Transverse colon (tissue), 4 donors: ENCODE measurements at places on chromosomes 2 and 18. TPM values are rescaled to one million over a fixed set of nuclear protein-coding genes. Genes with fewer than 3 reads are reported as not detected.

Gene ALK
- total RNA-seq = not detected

Gene BOD1L2
- not detected for total RNA-seq

Gene DNER
- total RNA-seq = 3.0 TPM

Gene RTP5
- total RNA-seq = 0.16 TPM

Gene FSHR
- total RNA-seq = not detected

Gene RAB6C
- 0.16 TPM for total RNA-seq

- no peaks in the 10 kb centered on the region for H3K36me3 ChIP-seq
- no peaks in the 10 kb centered on the region for H3K27me3 ChIP-seq
- H3K4me1 ChIP-seq = peaks cover 3% of the 10 kb centered on the region
- no peak overlapping the region for H3K4me3 ChIP-seq
- DNase-seq = no peak
Measured at GRCh38 chr2:160484859-160485520, 8.6 kb downstream of the RBMS1 start.

DNA sequence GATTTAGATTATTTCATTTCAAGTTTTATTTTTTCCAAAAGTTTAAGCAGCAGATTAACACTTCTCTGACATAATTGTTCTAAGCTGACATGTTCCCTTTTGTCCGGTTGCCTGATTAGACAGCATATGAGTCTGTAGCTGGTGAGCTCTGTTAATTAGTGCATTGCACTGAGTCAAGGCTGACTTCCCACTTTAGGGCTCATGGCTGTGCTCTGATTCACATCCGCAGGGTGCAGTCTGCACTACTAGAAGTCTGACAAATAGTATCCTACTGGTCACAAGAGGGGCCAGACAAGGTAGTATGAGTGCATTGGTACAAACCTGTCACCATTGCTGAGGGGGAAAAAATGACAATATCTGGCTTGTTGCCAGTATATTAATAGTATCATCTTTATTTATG, 443.9 kb upstream of the ZNF804A start:
- H3K36me3 ChIP-seq = no peaks in the 10 kb centered on the region
- H3K27me3 ChIP-seq = no peaks in the 10 kb centered on the region
- DNase-seq = no peak
- H3K4me1 ChIP-seq = no peaks in the 10 kb centered on the region

DNA sequence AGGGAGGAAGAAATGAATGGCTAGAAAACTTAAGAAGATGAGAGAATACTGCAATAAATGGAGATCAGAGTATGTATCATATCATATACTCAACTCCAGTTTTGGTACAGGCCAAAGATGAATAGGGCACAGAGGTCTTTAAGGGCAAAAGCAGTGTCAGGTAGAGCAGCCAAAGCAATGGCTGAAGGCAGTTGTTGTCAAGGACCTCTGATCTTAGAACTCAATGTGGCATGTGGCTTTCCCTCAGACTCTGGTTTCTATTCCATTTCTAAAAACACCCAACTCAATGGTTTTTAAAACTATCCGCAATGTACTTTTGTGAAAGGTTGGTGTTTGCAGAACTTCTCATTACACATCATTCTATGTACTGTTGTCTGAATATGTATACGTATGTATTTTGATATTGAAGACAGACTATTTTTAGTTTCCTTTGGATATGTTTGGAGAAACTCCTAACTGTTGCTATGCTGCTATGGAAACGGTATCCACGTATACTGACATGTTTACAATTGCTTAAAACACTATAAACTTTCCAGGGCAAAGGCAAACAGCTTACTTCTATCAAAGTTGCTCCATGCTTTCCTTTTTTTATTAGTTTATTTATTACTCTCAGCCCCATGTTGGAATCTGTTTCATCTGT, 58.1 kb upstream of the PELI1 start:
- no peak overlapping the region for H3K4me3 ChIP-seq
- H3K4me1 ChIP-seq = peaks cover 21% of the 10 kb centered on the region
- no peaks in the 10 kb centered on the region for H3K27me3 ChIP-seq

DNA sequence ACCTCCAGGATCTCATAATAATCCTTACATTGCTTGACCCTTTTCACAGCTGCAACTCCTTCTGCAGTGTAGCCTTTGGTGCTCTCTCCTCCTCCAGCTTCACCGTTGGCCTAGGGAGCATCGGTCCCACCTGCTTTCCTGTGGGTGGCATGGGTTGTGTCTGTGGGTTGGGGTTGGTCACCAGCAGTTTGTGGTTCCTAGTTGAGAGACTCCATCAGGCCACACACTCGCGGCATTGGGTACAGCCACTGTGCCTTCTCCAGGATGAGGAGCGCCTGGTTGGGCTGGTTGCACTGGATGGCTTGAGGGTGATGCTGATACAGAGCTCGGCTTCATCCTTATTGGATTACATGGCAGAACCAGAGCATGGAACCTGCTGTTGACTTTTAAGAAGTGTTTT, 69.4 kb upstream of the SPRED2 start:
- H3K36me3 ChIP-seq = no peaks in the 10 kb centered on the region
- no peaks in the 10 kb centered on the region for H3K4me1 ChIP-seq
- H3K4me3 ChIP-seq = no peak overlapping the region
- no peak overlapping the region for H3K27ac ChIP-seq

- DNase-seq = no peak
- no peaks in the 10 kb centered on the region for H3K27me3 ChIP-seq
- H3K36me3 ChIP-seq = no peaks in the 10 kb centered on the region
- no peak overlapping the region for H3K4me3 ChIP-seq
Measured at GRCh38 chr2:233855345-233855744, 1.0 kb upstream of the HJURP start.

DNA sequence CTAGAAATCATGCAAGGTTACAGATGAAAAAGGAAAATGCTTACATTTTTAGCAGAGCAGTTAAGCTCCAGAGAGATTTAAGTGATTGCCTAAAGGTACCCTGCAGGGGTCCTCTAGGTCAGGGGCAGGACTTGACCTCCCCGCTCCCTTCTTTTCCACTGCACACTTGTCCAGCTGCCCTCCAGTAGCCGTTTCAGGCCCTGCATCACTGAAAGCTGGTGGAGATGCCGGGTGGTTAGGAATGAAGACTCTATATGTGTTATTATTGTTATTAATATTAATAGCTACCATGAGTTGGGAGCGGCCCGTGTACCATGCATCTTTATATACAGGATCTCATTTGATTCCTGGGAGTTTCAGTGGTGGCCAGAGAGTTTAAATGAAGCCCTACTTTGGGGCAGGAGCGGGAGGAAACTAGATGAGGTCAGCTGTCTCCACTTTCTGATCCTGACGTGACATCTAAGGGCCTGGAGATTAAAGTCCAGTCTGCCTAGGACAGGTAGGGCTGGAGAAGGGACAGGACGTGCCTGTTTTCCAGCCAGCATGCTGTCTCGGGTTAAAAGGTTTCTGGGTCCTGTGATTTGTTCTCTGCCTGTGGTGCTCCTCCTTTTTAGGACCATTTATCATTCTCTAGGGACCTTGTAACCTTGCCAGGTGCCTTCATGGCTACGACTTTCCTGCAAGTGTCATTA, 2.1 kb downstream of the TMEM37 start:
- peak; percentile 58 for DNase-seq
- H3K4me3 ChIP-seq = no peak overlapping the region
- peak overlapping the region; percentile 88 for H3K27ac ChIP-seq
- H3K4me1 ChIP-seq = no peaks in the 10 kb centered on the region
- H3K27me3 ChIP-seq = no peaks in the 10 kb centered on the region
